ENCODE measurements at places on chromosomes 16 and 17. TPM values are rescaled to one million over a fixed set of nuclear protein-coding genes. Genes with fewer than 3 reads are reported as not detected.

DNA sequence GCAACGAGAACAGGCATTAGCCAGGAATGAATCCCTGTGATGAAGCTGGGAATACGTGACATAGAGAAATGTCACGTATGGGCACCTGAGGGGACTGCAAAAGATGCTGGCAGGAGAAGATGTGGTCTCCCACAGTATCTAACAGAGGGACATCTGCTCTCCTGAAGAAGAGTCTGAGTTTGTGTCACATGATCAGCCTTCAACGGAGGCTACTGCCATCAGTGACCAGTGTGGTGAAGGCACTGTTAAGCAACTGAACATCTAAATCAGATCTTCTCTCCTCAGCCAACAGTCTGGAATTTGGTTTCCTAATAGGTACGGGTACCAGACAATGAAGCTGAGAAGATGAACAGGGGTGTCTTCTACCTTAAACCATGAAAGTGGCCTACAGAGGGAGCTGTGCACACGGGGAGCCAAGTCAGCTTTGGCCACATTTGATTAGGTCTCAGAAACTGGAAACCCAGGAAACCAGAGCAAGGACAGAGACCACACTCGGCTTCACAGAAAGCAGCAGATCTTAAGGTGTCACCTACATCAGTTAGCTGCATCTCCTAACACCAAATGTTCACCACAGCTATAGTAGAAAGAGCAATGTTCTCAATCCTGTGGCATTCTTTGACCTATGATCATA is 41.8 kb downstream of the BRD7 start:
- DNase-seq = no peak

GRCh38 chr17:16135461-16135860 is 79.9 kb downstream of the NCOR1 start:
- no peak for DNase-seq

GRCh38 chr16:30655815-30656347 is 2.4 kb upstream of the FBRS start:
- DNase-seq = no peak

DNA sequence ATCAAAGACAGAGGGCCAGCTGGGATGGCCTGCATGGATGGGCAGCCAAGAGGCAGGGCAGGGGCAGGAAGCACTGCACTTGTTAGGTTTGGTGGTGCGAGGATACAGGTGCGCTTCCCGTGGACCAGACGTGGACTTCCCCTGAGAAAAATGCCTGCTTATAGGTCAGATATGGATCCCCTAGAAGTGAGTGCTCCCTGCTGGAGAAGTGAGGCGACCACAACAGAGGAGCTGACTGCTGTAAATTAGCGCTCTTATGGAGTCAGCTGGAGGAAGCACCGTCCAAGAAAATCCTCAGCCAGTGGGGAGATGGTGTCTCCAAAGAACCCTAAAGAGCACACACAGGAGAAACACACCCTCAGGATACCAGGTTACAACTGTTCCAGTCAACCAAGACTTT is 27.7 kb upstream of the CCDC182 start:
- no peak for DNase-seq

GRCh38 chr16:22727285-22728166 is 86.4 kb upstream of the HS3ST2 start:
- no peak for DNase-seq

CCL14 gene
- polyA plus RNA-seq = 34.6 TPM

SNAI3 gene
- polyA plus RNA-seq = 7.9 TPM
